ENCODE measurements at places on chromosomes 16 and 17.

DNA sequence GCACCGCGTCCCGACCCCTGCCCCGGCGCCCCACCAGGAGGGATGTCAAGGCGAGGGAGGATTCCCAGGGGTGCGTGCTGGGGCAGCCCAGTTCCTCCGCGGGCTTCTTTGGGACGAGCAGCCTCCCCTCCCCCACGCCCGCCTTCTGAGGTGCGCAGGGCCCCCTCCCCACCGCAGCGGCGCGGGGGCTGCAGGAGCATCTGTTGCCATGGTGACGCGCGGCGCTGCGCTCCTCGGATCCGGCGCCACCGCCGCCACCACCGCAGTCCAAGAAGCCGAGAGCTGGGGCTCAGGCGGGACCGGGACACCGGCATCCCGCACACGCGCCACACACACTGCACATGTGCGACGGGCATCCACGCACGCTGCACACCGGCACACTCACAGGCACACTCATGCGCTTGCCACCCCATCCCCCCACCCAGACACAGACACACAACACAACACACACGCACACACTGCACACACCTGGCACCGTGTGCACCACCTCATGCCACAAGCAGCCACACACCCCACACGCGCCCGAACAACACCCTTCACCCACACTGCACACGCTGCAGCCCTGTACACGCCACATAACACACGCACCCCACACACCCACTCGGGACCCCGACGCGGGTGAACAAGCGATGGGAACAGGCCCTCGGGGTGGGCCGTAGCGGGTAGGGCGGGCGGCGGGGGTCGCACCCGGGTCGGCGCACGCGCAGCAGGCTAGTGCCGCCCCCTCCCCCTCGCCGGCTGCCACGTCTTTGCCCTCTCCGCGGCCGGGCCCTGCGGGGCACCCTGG, 17.0 kb downstream of the ENPP7 start:
- no peak for DNase-seq

DNA sequence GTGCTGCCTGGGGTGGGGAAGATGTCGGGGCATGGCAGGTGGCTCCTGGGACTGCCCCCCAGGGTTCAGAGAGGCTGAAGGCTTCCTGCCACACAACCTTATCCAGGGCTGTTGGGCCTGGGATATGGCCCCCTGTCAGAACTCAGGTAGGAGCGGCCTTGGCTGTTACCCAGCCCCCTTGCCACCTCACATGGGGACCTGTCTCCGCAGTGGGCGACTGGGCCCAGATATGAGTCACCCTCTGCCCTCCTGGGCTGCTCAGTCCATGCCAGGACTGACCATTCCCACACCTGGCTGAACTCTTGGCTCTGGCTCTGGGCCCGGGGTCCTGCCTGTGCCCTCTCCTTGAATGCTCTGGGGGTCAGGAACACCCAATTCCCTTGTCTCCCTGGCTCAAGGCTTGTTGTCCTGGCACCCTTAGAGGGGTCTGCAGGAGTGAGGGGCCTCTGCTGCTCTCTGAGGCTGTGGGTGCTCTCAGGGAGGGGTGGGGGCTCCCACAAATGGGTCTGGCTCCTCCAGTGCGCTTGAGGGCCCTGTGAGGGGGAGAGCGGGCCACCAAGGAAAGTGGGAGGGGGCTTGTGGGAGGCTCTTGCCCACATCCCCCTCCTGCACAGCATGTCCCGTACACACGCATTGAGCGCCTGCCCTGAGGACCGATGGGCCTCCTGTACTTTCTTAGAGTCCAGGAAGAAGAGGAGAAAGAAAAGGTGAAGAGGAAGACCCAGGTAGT, 36.0 kb downstream of the LGALS9 start:
- no peak for DNase-seq

DNA sequence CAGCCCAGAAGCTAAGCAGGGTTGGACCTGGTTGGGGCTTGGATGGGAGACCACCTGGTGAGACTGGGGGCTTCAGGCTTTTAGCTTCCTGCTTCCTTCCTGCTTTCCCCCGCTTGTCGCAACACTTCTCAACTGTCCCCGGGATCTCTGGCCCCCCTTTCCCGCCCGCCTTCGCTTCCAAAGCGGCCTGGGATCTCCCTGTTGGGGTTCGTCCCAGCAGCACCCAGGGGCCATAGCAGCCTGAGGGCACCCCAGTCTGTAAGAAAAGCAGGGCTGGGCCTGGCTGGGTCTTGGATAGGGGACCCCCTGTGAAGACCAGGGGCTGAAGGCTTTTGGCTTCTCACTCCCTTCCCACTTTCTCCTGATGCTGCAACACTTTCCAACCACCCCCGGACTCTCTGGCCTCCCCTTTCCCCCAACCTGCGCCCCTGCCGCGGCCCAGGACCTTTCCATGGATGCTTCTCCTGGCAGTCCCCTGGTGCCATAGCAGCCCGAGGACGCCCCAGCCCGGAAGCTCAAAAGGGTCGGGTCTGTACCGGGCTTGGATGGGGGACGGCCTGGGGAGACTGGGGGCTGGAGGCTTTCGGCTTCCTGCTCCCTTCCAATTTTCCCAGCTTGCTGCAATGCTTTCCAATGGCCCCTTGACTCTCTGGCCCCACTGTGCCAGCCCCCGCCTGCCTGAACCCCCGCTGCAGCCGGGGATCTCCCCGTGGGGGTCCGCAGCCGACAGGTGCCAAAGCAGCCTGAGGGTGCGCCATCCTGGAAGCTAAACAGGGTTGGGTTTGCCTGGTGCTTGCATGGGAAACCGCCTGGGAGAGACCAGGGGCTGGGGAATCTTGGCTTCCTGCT, 2276.2 kb downstream of the TP53TG3F start:
- no peak for DNase-seq

- no peak for DNase-seq
Measured at GRCh38 chr16:86797700-86798099, 219.4 kb downstream of the FOXL1 start.

- no peak for DNase-seq
Measured at GRCh38 chr16:67535201-67535600, 6.6 kb downstream of the RIPOR1 start.

GRCh38 chr17:7002288-7003047, 6.6 kb downstream of the ALOX12 start:
- DNase-seq = no peak

GRCh38 chr17:15319452-15320010, 21.9 kb downstream of the TEKT3 start:
- DNase-seq = no peak

- DNase-seq = no peak
Measured at GRCh38 chr17:66679631-66680517, 155.0 kb upstream of the CACNG5 start.

DNA sequence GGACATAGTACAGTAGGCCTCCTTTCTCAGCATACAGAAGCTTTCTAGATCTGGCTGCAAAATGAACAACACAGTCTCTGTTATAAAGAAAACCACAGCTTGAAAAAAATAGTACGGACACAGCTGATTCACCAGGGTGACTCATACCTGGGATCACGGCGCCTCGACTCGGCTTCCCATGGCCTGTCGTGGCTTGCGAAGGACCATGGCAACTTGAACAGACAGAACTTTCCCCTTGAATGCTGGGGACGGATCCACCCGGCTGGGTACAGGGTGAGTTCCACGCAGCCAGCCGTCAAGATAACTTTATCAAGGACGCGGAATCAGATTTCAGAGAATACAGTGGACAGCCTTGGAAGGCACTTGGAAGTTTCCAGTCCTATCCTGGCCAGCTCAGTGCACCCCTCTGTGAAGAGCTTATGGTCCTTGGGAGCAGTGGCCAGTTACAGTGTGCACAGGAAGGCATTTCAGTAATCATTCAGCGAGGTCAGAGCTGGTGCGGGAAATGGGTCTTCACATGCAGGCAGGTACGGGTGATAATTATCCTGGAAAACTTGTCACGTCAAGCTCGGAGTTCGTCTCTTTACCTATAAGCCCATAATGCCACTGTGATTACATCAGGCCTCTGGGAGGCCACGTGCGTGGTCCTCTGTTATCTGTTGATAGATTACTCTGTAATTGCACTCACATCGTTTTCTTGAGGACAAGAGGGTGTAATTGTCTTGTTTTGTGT, 57.9 kb upstream of the MAF start:
- DNase-seq = peak; percentile 81

GRCh38 chr16:48963901-48964615, 317.6 kb downstream of the CBLN1 start:
- no peak for DNase-seq

DNA sequence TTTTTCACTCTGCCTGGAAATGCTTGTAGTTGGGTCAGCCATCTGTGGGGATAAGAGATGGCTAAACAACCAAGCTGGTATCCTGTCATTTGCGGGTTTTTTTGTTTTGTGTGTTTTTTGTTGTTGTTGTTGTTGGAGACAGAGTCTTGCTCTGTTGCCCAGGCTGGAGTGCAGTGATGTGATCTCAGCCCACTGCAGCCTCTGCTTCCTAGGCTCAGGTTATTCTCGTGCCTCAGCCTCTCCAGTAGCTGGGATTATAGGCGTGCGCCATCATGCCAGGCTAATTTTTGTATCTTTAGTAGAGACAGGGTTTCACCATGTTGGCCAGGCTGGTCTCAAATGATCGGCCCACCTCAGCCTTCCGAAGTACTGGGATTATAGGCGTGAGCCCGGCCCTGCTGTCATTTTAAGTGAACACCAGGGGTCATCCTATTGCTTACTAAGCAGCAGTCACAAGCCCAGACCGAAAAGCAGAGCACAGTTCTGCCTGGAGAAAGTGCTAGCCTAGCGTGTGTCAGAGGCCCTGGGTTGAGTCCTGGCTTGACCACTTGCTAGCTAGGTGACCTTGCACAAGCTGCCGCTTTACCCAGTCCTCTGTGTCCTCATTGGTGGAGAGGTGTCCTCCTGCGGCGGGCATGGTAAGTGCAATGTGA, 4.6 kb downstream of the SMCR8 start:
- DNase-seq = peak; percentile 12

DNA sequence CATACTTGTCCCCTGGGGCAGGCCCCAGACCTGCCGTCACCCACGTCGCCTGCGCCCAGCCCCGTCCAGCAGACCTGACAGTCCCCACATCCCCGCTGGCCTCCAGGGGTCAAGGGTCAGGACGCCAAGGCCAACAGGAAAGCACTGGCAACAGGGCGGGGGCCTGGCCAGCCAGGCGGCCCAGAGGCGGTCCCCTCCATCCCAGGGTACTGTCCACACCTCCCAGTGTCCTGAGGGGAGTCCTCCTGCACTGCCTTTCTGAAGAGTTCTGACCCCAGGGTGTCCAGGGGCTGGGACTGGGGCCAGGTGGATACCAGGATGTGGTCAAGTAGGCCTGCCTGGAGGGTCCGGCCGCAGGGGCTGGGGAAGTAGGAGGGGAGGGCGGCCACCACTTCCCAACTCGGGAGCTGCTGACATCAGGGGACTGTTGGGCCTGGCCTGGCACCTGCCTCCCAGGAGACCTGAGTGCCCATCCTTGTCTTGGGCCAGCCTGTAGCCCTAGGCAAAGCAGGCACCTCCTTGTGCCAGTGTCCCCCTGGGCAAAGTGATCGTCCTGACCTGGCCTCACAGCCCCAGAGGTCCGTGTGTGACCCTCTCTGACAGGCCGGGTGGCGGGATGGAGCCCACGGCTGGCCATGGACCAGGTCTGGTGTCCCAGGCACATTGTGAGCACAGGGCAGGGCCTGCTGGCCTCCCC, 6.7 kb upstream of the AXIN1 start:
- DNase-seq = no peak

GRCh38 chr17:64315032-64315490, 52.0 kb upstream of the TEX2 start:
- no peak for DNase-seq

DNA sequence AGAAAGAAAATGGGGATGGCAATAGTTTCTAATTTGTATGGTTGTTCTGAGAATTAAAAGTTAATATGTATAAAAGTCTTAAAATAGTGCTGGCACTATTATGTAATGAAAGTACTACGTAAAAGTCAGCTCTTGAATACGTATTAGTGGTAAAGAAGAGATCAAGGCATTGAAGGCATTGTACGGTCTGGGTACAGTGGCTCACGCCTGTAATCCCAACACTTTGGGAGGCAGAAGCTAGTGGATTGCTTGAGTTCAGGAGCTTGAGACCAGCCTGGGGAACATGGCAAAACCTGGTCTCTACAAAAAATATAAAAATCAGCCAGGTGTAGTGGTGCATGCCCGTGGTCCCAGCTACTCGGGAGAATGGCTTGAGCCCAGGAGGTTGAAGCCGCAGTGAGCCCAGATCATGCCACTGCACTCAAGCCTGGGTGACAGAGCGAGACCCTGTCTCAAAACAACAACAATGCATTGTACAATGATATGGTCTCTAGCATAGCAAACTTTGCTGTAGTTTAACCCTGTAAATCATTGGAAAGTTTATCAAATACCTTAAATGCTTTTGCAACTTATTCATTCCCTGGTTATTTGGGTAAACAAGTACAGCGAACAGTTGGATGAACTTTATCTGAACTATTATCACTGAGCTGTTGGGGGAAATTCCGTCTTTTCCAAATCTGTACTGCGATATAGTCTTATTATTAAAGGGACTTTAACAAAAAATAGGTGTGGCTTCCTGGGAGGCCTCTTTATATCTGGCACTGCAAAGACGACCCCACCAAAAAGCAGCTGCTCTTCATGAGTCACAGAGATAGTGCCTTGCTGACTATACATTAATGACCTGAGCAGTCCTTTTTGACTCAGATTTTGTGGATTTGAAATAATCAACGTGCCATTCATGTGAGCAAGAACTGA, 73.6 kb downstream of the GPRC5B start:
- DNase-seq = peak; percentile 27

DNA sequence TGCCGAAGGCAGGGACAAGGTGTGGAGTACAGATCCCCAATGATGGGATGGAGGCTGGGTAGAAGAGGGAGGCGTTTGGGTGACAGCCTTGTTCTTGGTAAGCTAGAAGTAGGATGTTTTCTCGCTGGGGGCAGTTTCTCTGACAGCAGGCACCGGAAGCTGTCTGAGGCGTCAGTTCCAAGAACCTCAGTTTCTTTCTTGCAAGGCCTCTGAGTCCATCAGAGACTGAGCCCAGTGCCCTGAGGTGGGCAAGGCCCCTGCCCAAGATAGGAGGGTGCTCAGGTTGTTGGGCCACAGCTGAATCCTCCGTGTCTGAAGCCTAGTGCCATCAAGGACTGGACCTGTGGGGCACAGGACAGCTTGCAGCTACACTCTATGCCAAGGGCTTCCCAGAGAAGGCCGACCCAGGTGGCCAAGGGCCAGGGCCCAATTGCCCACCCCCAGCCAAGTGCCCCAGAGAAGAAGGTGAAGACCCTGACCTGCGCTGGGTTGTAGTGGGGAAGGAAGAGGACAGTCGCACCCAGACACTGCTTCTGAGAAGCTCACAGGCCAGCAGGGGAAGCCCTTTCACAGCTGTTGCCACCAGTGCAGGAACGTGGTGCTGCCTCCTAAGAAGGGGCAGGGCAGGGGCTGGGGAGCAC, 13.1 kb downstream of the CYB5D2 start:
- DNase-seq = no peak

GRCh38 chr17:1365445-1366039, 34.5 kb downstream of the YWHAE start:
- peak; percentile 64 for DNase-seq
